Natural killer cell treated with Interleukin-12 subunit alpha and Interleukin-12 subunit beta and Interleukin-15 and Interleukin-18, amount 100 ng/mL, for 72 hours (primary cell): ENCODE measurements at places on chromosomes 3 and 15. TPM values are rescaled to one million over a fixed set of nuclear protein-coding genes. Genes with fewer than 3 reads are reported as not detected.

CCR2 gene
- 2.5 TPM for total RNA-seq

- DNase-seq: no peak
These were observed 58.2 kb downstream of the ZNF148 start for GRCh38 chr3:125316949-125317348.

SH3GL3 gene
- total RNA-seq: not detected

SLC12A1 gene
- total RNA-seq: not detected

- no peak for DNase-seq
These were observed 12.3 kb downstream of the THBS1 start for GRCh38 chr15:39593071-39593655.

SPTSSB gene
- not detected for total RNA-seq

DNA sequence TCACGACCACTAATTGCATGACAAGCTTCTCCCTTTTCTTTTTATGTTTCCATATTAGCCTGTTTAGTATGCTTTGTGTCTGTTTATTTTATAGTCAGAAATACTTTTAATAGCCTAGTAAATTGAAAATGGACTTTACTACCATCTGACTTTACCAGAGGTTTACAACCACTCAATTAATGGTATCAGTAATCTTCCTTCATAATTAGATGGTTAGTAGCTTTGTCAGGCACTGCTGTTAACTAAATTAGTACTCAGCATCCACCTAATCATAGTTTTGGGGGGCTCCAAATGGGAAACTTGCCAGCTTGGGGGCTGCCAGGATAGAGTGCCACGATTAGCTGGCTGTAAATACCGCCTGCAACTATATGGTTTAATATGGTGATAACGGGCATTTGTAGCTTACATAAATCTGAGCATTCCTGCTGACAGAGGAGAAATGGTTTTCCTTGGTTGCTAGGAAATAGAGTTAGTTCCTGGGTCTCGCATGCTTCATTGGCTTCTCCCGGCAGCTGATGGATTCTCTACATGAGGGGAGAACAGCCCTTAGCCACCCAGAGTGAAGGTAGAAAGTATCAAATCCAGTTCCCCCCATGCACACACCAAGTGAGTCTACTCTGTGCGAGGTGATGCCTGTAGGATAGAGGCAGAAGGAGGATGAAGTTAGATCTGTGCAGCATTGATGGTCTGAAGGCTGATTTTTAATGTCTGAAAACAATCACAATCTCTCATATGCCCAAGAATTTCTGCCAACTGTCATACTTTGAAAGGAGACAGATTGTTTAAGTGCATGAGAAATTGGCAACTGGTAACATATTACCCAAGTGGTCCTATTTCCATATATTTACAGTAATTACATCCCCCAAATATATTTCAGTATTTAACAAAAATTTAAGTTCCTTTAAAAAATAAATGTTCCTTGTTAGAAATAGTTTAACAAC is 326.6 kb upstream of the PROK2 start:
- no peak for DNase-seq

RTP1 gene
- not detected for total RNA-seq

- no peak for DNase-seq
These were observed 90.3 kb downstream of the FMN1 start for GRCh38 chr15:33104212-33104611.

DNA sequence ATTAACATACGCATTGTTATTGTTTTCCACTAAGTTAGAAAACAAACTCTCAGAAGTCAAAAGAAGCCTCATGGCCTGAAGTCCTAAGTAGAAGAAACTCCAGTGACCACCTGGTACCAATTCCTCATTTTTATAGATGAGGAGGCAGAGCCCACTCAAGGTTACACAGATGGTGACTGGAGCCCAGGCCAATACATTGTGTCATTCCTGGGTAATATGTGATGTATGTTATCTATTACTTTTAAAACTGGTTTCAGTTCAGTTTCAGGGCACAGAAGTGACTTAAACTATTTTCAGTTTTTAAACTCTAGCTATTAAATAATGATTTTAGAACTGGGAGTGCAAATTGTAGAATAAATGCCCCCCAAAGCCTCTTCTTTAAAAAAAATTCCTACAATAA is 66.7 kb upstream of the STXBP5L start:
- no peak for DNase-seq

HCLS1 gene
- total RNA-seq: 252 TPM

DNA sequence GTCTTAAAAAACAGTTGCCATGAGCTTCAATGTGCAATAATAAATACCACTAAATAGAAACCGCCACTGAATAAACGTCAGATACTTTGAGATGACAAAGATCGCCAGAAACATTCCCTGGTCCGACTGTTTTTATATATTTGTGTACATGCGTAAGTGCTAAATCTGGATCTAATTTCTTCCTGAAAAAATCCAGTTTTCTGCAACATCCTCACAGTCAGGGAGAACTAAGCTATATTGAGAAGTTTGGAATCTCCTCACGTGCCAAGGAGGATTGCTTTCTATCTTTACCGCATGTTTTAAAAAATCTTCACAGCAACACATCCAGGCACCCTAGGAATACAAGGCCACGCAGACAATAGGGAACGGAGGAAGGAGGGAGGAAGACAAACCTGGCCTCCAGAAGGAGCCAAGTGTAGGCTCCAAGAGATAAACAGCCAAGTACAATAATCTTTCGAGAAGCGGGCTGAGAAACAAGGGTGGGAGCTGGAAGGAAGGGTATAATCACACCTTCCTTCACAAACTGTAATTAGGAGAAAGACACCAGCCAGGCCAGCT is 5.7 kb downstream of the VGLL4 start:
- no peak for DNase-seq

GRCh38 chr15:51982013-51982769 is 10.6 kb upstream of the LEO1 start:
- DNase-seq: no peak

DNA sequence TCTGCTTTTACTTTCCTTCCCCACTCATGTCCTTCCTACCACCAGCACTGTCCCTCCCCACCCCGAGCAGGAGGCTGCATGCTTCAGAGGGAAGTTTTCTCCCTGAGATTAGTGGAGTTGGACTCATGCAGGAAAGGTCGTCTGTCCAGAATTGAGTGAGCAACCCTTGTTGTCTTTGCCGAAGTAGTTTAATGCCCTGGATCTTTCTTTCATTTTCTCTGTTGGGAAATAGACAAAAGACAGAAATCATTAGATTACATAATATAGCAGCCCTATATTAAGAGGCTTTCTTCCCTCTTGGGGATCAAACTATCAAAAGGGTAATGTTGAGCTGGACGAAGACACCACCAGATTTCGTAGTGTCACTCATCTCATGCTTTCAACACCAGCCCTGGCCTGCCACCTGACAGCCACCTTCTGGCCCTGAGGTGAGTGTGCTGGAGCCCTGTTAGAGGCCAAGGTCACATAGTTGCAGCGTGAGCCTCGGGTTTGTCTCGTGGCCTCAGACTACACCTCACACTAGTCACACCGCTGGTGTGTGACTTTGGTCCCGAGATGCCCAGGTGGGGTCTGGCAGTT is 231.0 kb downstream of the ITPR1 start:
- DNase-seq: no peak

- no peak for DNase-seq
These were observed 93.9 kb downstream of the PLOD2 start for GRCh38 chr3:146067048-146067447.

GOLGA6B gene
- not detected for total RNA-seq

GRCh38 chr15:51274956-51275355 is 63.4 kb downstream of the CYP19A1 start:
- no peak for DNase-seq

DNA sequence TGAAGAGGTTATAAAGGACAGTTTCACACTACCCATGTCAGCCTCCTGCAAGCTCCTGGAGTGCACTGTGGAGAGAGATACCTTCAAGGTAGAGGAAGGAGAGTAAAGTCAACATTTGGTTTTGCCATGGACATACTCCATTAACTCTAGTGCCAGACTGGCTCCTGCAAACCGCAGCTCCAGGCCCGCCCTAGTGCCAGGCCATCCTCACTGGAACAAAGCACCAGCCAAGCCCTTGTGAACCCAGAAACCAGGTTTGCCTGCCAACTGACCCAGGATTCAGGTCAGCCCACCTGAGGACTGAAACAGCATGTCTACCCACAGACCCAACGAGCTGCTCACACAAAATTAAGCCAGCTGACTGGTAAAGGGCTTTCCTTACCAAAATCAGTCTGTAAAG is 41.0 kb upstream of the TP63 start:
- no peak for DNase-seq

RARRES1 gene
- not detected for total RNA-seq

IQCB1 gene
- total RNA-seq: 56.7 TPM

GRCh38 chr3:38038447-38038911 is 529 bp upstream of the DLEC1 start:
- DNase-seq: no peak

GRCh38 chr15:69576948-69577351 is 124.3 kb downstream of the RPLP1 start:
- no peak for DNase-seq

ERICH6 gene
- not detected for total RNA-seq

- no peak for DNase-seq
These were observed 11.7 kb downstream of the MEGF11 start for GRCh38 chr15:66241908-66242285.

DNA sequence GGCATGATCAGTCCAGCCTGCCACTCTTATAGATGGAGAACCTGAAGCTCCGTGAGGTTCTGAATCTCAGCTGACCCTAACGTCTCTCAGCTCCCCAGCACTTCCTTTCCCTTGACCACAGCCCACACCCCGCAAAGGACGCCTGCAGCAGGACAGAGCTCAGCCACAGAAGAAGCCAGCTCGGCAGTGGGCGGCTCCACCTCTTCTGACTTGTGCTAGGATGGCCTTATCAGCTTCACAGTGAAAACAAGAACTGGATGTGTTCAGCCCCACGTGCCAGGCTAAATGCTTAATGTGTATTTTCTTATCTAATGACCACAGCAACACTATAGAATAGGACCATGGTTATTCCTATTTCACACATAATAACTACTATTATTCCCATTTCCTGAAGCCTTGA is 127.6 kb downstream of the ARNT2 start:
- no peak for DNase-seq

EFCAB12 gene
- 2.3 TPM for total RNA-seq

CTXN2 gene
- not detected for total RNA-seq

GRCh38 chr15:69557020-69557706 is 104.5 kb downstream of the RPLP1 start:
- DNase-seq: peak; percentile 32
